ENCODE measurements at places on chromosomes 5 and 9.

GRCh38 chr9:4938496-4938895 is 46.6 kb upstream of the JAK2 start:
- no peak for DNase-seq

- DNase-seq: no peak
Measured at GRCh38 chr9:72839085-72839484, 113.8 kb downstream of the ALDH1A1 start.

GRCh38 chr5:35214051-35214450 is 16.2 kb downstream of the PRLR start:
- no peak for DNase-seq

DNA sequence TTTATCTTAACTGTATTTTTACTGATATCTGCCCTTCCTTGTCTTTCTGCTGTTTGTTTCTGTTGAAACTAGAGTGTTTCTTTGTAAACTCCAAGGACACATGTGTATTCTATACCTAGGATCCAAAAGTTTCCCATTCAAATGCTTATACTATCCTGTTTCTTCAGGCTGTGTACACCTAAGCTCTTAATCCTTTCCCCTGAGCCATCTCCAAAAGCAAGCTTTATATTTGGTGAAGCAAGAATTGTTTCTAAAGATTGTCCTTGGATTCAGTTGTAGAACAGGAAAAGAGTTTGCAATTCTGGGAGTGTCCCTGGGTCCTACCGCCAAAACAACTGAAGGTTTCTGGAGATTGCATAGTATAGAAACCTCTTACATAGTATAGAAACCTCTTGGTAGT is 65.9 kb downstream of the CWC27 start:
- DNase-seq: no peak

GRCh38 chr9:14591411-14591810 is 101.8 kb downstream of the ZDHHC21 start:
- DNase-seq: no peak

- DNase-seq: no peak
Measured at GRCh38 chr5:62376064-62376463, 27.6 kb downstream of the DIMT1 start.

- no peak for DNase-seq
Measured at GRCh38 chr9:129559506-129559881, 61.4 kb downstream of the C9orf50 start.

DNA sequence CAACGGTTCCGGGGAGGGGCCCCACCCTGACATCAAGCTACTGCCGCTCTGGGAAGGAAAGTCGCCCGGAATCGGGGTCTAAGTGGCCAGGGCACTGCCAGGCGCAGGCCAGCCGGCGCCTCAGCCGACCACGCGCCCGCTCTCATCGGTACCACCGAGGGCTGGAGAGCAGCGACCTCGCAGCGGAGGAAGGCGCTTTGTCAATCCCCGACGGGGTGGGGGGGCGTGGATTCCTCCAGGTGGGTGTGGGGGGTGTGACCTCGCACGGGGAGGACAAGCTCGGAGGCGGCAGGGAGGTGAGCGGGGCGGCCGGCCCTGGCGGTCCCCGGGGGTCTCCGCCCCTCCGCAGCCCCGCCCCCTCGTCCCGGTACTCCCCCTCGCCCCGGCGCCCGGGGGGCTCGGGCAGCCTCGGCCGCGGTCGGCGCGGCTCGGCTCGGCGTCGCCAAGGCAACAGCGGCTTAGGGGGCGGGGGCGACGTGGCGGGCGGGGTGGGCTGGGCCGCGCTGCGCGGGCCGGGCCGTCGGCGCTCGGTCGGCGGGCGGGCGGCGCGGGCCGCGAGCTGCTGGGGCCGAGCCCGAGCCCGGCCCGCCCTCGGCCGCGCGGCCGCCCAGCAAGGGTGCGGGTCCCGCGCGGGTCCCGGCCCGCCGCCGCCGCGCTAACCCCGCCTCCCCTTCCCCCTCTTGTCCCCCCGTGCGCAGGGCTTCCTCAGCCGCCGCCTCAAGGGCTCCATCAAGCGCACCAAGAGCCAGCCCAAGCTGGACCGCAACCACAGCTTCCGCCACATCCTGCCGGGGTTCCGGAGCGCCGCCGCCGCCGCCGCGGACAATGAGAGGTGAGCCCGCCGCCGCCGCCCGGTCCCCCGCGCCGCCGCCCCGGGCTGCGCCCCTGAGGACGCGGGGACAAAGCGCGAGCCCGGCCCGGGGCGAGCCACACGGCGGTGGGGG is 47.5 kb downstream of the DAB2IP start:
- no peak for DNase-seq

- no peak for DNase-seq
Measured at GRCh38 chr5:154753792-154754191, 1.4 kb upstream of the LARP1 start.

- no peak for DNase-seq
Measured at GRCh38 chr5:142360607-142361120, 35.8 kb upstream of the SPRY4 start.

DNA sequence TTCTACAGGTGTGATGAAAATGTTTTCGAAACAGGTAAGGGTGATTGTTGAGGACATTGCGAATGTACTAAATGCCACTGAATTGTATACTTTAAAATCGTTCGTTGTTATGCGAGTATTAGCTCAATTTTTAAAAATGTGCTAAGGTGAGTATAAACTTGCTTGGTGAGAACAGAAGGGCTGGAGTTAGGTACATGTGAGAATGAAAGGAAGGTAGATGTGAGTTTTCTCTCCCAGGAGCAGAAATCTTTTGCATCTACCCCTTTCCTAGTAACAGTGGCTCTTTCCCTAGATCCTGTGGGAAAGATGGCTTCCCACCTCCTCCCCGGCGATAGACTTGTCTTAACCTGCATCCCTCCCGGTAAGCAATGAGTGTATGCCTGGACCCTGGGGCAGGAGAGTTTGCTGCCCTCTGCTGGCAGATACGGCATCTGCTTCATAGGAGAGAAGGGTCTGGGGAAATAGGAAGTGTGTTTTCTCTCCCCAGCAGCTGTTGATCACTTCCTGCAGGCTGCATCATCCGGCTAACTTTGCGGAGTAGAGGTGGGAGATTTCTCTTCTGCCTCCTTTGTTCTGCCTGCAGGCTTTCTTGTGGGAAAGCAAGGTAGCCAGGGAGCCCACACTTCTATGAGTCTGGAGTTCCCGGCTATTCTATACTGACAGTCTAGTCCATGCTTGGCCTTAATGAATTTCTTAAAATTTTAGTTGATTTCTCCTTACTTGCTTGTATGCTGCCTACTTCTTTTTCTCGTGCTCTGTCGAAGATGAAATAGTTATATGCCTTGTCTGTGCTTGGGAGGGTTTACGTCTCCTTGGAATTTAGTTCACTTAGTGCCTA is 373.3 kb upstream of the SEMA6A start:
- DNase-seq: no peak

DNA sequence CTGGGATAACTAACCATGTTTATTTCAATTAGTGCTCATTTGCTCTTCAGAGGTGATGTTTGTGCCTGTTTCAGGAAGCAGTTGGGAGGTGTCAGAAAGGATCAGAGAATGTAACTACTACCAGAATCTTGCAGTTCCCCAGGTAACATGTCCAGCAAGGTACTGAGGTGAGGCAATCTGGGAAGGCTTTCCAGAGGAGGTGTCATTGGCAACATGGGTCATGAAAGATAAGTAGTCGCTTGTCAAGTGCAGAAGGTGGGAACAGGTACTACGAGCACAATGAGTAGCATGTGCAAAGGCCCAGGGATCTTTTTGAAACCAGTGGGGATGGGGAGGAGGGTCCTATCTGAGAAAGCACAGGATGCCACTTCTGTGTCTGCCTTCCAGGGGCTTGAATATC is 4.8 kb downstream of the SMIM23 start:
- no peak for DNase-seq

DNA sequence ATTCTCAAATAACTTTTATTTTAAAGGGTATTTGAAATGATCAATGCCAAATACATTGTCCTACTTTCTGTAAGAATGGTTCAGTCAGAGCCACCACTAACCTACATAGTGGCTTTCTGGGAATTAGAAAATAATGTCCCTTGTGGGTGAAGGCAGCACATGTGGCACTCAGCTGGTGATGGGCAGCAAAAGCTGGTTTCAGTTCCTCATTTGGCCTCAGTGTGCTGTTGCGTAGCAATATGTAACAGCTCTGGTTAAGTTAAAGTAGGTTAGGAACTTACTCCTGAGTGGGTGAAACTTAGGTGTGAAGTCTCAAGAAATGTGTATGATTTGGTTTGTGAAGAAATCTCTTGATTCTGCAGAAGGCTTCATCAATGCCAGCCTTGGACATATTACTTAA is 99.6 kb upstream of the SPEF2 start:
- no peak for DNase-seq

DNA sequence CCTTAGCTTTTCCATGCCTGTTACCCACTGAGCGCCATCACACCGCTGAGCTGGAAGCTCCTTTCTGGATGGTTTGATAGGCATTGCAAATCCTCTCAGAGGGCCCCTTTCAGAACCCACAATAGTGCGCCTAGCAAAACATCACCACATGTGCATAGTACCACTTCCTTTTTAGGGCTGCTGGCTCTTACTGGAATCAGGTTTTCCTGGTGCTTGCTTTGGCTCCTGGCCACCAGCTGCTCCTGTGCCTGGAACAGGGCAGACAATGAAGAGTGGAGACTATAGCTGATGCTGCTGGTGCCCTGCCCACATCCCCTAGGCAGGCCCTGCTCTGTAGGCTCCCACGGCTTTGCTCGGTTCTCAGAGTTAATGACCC is 163.6 kb upstream of the SEMA6A start:
- no peak for DNase-seq

GRCh38 chr5:130995851-130996250 is 169.2 kb downstream of the HINT1 start:
- DNase-seq: no peak

- DNase-seq: no peak
Measured at GRCh38 chr9:81227507-81228245, 461.7 kb downstream of the TLE1 start.

GRCh38 chr9:68896486-68896885 is 117.4 kb downstream of the PRKACG start:
- no peak for DNase-seq

- no peak for DNase-seq
Measured at GRCh38 chr9:8857926-8858595, 1058.5 kb upstream of the DMAC1 start.

GRCh38 chr9:125691869-125692268 is 15.1 kb downstream of the MAPKAP1 start:
- no peak for DNase-seq

DNA sequence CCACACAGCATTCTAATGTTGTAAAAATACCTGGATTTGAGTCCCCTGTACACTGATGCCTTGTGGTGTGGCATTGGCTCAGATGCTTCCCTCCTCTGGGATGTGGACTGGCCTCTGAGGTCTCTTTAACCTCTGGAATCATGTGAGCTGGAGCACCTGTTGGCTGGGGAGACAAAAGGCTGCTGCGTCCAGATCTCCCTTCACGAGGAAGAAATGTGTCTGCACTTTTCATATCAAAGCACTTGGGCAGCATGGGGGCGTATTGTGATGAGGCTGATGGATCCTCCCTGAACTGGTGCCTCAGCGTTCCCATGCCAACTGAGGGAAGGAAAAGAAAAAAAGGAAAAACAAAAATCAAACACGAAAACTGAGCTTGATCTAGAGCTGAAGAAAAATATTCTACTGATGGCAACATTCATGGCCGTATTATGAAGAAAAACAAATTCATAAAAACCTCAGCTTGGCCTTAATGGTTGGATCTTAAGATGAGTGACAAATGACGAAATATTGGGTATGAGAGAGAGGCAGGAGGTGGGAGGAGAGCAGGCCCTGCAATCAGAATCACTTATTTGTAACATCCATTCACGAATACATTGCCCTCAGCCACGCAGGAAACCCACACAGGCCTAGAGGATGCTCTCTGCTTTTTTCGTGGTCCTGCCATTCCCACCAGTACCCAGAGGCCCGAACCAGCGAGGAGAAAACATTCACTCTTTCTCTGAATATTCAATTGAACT is 26.2 kb downstream of the GRIA1 start:
- peak; percentile 60 for DNase-seq

DNA sequence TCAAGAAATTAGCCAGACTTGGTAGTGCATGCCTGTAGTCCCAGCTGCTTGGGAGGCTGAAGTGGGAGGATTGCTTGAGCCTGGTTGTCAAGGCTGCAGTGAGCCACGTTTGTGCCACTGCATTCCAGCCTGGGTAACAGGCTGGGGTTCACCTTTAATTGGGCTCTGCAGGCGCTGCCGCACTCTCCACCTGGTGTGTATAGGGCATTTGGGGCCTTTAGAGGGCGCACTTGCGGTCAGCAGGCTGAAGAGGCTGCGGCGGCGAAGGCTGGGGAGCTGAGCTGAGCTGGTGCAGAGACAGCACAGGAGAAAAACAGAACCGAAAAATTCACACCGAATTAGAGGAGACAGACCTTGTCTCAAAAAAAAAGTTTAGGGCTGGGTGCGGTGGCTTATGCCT is 31.2 kb downstream of the CDK7 start:
- no peak for DNase-seq

DNA sequence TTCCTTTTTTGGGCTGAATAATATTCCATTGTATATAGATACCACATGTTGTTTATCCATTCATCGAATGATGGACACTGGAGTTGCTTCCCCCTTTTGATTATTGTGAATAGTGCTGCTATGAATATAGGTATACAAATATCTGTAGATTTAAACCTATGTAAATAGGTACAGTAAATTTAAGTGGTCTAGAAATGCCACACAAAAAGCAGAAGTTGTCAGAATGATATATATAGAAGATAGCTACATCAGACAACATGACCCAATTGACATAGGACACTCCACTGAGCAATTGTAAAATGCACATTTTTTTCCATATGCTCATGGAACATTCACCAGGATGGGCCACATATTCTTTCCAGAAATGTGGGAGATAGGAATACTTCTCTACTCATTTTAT is 77.6 kb downstream of the SMIM15 start:
- no peak for DNase-seq

DNA sequence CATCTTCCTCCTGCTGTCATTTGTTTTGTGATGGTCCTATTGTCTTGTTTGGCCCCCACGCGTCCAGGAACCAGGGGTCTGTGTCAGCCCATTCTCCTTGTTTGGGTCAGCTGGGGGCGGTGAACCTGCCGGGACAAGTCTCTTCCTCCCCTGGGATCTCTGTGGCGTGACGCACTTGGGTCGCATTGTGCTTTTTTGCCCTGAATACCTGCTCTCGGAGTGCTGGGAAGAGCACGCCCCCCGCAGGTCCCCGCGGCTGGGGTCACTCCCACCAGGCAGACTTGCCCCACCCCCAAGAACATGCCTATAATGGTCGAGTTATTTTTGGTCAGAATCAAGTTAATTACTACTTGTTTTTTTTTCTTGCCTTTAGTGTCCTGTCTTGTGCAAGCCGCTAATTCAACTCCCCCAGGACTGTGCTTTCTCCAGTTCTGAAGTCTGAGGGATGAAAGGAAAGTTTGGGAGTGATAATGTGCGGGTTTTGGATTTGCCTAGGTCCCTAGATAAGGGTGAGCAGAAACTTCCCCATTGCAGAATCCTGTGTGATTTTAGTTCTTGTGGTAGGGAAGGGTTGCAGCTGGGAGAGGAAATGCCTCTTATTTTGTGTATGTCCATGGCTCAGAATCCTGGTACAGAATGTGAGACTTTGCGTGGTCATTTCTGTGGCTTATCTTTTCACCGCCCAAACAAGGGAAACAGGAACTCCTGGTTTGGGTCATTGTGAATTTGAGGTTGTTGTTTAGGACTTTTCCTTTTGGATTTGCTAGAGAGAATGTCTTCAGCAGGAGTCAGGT is 789 bp downstream of the ACER2 start:
- no peak for DNase-seq

All from esophagus muscularis mucosa (tissue), 4 donors.